ENCODE measurements at places on chromosomes 16 and 17. TPM values are rescaled to one million over a fixed set of nuclear protein-coding genes. Genes with fewer than 3 reads are reported as not detected.
A peak's percentile ranks its signal among the peaks of the same experiment; 100 is the strongest.

C17orf78 gene
- not detected for total RNA-seq

ZNF75A gene
- 17.6 TPM for total RNA-seq

HNF1B gene
- not detected for total RNA-seq

KCTD19 gene
- not detected for total RNA-seq

ARHGAP44 gene
- 0.18 TPM for total RNA-seq

AATK gene
- total RNA-seq = 9.3 TPM

DNA sequence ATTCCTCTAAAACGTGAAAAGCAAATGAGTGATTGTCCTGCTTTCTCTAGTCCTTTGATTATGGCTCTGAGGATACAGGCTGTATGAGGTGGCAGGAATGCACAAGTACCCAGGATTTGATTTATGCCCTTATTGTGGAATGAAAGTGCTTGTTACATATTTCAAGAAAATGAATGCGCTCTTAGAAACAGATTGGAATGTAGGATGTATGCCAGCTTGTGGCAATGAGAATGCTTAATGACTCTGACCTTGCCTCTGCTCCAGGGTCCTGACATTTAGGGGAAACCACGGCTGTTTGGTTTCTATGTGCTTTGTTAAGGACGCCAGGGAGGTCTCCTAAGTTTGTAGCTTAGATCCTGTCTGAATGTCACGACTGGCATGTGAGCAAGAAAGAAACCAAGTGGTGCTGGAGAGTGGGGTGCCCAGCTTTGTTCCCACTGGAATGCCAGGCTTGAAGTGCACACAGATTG, 22.0 kb downstream of the PRCD start:
- peak; percentile 96 for DNase-seq

GRCh38 chr17:57570724-57571344, 174.3 kb downstream of the CCDC182 start:
- DNase-seq = no peak

- no peak for DNase-seq
Measured at GRCh38 chr16:83574388-83574787, 233.4 kb upstream of the HSBP1 start.

DNA sequence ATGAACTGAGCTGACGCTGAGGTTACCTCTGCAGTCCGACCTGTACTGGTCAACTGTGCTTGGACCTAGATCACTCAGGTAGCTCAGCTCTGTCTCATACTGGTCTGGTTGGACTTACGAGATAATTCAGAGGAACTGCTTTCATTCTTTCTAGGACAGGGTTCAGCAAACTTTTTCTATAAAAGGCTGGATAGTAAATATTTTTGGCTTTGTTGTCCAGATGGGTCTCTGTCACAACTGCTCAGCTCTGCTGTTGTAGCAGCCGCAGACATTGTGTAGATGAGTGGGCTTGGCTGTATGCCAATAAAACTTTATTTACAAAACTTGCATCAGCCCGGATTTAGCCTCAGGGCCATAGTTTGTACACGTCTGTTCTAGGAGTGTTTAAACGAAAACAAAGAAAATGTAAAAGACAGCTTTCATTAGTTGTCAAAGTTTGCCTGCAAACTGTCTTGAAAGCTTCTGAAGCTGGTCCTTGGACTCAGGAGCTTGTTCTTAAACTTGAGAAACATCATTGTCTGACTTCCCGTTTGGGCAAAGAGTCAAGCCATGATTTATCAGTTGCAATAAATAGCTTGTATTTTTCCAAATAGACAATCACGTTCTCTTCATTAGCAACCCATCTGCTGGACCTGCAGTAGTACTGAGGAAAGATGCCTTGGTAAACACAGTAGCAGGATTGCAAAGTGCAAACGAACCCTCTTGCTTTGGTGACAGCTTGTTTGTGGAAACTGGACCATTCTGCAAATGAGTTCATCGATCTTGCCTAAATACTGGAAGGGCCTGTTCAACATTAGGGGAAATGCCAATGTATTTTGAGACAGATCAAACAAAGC, 253.4 kb downstream of the SNX29 start:
- DNase-seq = peak; percentile 26

- DNase-seq = no peak
Measured at GRCh38 chr16:52546291-52547003, 496 bp downstream of the TOX3 start.

- DNase-seq = no peak
Measured at GRCh38 chr16:79537584-79537983, 63.0 kb downstream of the MAF start.

GRCh38 chr16:29308644-29309546, 97.6 kb downstream of the NPIPB11 start:
- no peak for DNase-seq

DNA sequence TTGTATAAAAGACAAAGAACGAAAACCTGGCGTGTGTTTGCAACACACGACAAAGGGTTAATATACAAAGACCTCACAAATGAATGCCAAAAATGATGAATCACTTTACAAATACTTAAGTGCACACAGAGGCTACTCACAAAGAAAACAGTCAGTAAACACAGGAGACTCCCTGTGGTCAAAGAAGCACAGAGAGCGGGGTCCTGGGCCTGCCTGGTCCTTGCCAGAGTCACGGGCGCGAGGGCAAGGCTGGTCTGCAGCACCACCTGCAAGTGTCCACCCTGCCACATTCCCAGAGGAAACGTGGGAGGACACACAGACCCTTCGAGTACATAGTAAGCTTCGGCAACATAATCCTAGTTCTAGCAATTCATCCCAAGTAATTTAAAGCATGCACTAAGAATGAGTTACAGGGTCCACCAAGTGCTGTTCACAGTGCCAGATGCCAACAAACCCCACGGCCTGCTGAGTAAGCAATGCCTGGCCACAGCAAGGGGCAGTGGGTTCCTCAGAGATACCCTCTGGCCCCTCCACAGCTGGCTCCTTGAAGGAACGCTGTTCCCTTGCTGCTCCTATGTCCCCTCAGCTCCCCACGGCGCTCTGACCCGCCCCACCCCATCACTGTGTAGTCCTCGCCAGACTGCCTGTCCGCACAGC, 24.6 kb upstream of the FAAP100 start:
- peak; percentile 85 for DNase-seq

GRCh38 chr17:43753493-43754129, 5.0 kb downstream of the SOST start:
- peak; percentile 13 for DNase-seq

GRCh38 chr16:8642146-8642545, 20.6 kb downstream of the METTL22 start:
- DNase-seq = no peak

GRCh38 chr16:85943711-85944110, 44.7 kb downstream of the IRF8 start:
- no peak for DNase-seq

DNA sequence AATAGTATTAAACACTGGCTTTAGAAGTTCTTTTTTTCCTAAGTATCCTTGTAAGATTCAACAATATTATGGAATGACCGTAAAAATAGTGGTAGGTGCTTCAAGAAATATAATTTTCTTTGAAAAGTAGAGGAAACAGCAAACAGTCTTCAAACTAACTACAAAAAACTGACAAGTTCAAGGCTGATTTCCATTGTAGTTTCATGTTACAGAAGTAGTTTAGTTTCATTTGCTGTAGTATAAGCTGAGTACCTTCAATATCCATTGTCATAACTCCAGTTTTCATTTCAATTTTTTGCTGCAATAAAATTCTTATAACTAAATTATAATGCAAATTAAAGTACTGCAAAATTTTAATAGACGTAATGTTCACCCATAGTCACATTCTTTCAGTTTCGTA, 19.3 kb downstream of the PHKB start:
- no peak for DNase-seq

- DNase-seq = no peak
Measured at GRCh38 chr17:73083432-73083831, 9.1 kb downstream of the SLC39A11 start.
